Activated naive CD4-positive, alpha-beta T cell treated with anti-CD3 and anti-CD28 coated beads, Interleukin-2, amount 50 U/mL, for 72 hours (primary cell): ENCODE measurements at places on chromosomes 13 and 19.
A peak's percentile ranks its signal among the peaks of the same experiment; 100 is the strongest.

DNA sequence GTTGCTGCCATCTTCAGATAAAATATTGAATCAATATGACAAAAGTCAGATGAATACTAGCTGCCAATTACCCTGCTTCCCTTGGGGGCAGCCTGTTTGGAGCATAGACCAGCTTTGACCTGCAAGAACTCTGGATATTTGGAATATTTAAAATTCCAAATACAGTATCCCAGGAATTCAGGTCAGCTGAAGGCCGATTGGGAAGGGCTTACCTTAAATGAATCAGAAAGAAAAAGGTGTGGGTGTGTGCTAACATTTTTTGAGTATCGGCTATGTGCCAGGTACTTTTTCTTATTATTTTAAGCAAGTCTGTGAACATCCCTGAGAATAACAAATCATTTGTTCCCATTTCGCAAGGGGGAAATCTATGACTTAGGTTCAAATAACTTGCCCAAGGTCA is 1.8 kb upstream of the RUBCNL start:
- no peak for DNase-seq

DNA sequence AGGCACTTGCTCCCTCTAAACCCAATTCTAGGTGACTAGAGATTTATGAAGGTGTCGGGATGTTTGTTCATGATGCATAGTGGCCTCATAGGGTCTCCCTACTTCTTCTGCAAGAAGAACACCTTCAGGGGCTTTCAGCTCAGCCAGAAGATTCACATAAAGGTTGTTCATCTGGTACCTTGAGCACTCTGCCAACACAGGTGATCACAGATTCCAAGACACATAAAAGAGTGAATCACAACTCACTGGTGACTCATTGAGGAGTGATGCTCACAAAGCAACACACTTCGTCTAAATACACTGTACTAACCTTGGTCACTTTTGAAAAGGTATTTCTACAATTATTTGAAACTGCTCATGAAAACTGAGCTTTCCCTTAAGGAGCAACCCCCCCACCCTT is 6.8 kb upstream of the ZNF324 start:
- DNase-seq: no peak

GRCh38 chr13:65454403-65454802 is 1775.7 kb downstream of the PCDH9 start:
- DNase-seq: no peak

GRCh38 chr19:18710996-18711751 is 27.7 kb downstream of the CRTC1 start:
- no peak for DNase-seq

GRCh38 chr13:48562296-48563066 is 29.6 kb upstream of the RCBTB2 start:
- peak; percentile 67 for DNase-seq

GRCh38 chr19:49699364-49699763 is 8.4 kb downstream of the CPT1C start:
- DNase-seq: no peak

- no peak for DNase-seq
Observed at GRCh38 chr19:49103331-49104085, 10.7 kb upstream of the LIN7B start.

- DNase-seq: no peak
Observed at GRCh38 chr13:33351319-33351718, 65.8 kb upstream of the STARD13 start.

- DNase-seq: no peak
Observed at GRCh38 chr19:2524840-2525723, 49.2 kb downstream of the GADD45B start.

DNA sequence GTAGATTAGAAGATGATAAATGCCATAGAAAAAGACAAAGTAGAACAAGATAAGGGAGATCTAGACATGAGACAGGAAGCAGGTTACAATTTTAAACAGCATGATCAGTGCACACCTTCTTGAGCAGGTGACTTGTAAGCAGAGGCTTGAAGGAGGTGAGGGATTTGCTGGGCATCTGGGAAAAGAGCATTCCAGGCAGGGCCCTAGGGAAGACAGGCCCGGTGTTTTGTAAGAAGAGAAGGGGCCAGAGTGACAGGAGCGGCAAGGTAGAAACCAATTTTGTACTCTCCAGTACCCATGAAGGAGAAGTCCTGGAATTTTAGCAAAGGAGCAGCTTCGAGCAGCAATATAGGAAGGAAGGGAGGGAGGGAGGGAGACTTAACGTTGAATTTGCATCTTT is 296.5 kb downstream of the MZT1 start:
- no peak for DNase-seq

GRCh38 chr13:32840113-32840512 is 176.1 kb upstream of the KL start:
- no peak for DNase-seq

DNA sequence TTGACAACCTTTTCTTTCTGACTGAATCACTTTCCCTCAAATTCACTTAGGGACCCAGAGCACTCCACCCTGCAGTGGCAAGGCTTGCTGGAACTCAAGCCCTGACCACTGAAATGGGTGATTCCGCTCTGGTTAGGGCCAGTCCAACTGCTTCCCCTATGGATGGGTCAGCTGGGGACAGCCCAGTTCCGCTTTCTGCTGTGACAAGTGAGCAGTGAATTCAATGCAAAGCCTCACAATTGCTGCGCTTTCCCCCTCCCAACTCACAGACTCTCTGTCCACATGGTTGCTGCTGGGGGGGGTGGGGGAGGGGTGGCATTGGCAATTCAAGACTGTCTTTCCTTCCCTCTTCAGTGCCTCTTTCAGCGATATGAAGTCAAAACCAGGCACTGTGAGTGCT is 18.7 kb downstream of the CD70 start:
- no peak for DNase-seq

DNA sequence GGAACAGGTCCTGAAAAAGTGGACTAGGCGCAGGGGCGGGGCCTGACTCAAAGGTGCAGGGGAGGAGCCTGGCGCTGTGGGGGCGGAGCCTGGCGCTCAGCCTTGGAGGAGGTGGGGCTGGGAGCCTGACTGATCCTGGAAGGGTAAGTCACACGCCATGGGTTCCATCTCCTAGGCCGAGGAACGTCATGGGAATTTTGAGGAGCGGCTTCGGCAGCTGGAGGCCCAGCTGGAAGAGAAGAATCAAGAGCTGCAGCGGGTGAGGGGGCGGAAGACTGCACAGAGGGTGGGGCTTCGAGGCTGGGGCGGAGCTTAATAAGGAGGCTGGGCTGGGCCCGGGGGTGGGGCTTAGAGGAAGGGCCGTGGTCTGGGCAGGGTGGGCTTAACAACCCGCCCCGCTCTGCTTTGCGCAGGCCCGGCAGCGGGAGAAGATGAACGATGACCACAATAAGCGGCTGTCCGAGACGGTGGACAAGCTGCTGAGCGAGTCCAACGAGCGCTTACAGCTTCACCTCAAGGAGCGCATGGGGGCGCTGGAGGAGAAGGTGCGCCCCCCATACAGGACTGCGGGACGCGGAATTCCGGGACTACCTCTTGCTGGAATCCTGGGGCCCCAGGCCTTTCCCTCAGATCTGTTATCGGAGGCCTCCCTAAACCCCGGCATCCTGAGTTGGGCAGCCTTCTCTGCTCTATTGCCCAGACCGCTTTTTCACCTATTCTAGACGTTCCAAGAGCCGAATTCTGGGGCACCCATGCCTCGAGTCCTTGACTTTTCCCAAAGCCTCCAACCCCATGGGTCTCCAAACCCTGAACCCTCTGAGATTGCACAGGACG is 14.5 kb downstream of the PPFIA3 start:
- peak; percentile 71 for DNase-seq

DNA sequence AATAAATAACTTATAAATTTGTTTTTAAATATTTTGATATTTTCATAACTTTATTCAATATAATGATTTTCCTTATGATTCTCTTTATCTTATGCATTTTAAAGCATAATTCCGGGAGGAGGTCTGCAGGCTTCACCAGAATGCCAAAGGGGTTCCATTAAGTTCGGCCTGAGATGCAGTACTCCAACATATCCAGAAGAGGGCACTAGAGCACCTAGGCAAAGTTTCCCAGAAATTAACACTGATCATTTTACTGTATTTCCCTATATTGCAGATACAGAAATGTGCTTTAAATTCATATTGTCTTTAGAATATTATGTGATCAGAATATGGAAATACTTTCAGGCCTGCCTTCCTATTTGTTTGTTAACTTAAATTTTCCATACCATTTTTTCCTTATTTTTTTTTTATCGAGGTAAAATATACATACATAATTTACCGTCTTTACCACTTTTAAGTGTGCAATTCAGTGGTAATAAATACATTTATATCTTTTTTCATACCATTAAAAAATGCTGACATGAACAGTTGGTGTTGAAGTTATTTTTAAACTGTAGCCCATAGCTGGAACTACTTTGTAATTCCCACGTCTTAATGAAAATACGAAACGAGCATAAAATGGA is 58.9 kb upstream of the TM9SF2 start:
- DNase-seq: peak; percentile 67

DNA sequence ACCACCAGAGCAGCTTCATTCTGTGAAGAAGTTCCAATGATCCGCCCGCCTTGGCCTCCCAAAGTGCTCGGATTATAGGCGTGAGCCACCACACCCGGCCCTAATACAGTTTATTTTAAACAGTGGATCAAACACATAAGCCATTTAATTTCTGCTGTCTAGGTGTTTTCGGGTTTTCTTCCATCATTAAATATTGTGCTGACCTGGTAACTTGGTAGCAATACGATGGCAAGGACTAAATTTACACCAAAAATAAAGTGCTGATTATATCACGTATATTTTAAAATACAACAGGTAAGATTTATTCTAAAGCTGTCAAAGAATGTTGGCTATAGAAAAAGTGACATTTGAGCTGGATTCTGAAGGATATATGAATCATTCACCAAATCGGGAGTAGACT is 1.3 kb downstream of the MED4 start:
- no peak for DNase-seq

DNA sequence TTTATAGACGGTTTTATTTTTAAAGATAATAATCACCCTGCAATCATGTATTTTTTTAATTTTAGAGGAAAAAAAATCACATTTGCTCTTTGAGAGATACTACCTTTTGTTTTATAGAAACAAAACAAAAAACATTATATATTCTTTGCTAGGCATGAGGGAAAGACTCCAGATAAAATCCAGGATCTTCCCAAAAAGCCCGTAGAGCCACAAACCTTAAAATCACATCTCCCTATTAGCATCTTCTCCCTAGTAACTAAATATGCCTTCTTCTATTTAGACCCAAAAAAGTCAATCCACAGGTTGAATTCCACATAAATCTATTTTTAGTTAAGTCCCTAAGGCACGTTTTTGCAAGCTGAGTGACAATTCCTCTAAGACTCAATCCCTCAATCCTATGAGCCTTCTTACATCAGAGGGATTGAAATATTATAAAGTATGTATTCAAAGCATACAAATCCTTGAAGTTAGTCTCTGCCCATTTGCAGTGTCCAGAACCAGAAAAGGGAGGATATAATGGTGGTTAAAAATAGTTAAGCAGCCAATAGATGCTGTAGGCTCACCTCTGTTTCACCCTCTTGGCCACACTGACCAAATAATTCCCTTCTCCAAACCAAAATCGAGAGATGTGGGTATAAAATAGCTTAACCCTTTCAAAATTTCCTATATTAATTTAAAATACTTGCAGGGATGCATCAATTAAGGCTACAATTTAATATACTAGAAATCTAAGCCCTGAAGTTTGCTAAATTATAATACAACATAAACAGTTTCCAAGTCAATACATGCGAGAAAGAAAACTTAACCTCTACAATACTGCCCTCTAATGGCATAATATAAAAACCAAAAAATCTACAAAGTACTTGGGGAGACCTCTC is 64.0 kb downstream of the SERP2 start:
- DNase-seq: no peak

DNA sequence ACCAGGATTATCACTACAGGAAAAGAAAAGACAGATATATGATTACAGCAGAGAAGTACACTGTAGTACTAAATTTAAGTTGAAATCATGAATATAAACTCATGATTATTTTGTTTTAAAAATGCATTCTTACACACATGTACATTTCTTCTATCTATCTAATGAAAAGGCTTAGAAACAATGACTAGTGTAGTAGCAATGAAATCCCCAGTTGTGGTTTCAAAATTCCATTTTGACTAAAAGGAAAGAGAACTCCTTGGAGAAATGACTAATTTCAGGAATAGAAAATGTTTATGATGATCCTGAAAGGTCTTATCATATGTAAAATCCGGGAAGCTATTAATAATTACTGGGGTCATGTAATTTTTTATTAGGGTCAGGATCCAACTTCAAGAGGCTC is 195.0 kb upstream of the STARD13 start:
- DNase-seq: no peak

GRCh38 chr13:76803831-76804230 is 82.4 kb downstream of the KCTD12 start:
- no peak for DNase-seq

DNA sequence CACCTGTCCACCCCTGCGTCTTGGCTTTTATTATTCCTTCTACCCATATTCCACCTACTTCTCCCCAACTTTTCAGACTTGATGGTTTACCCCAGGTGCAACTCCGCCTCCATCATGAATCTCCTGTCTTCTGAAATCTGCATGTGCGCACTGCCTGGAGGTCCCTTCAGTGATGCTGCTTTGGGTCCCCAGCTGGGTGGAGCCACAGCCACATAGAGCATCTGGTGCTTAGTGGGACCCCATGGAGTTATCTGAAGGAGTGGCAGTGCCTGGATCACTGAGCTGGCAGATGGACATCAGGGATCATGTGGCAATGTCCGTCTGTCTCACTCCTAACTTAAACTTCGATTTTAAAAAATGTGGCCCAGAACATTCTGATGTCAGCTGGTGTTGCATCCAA is 13.5 kb downstream of the ZNF536 start:
- DNase-seq: no peak

GRCh38 chr19:3096267-3096901 is 2.2 kb downstream of the GNA11 start:
- DNase-seq: no peak

DNA sequence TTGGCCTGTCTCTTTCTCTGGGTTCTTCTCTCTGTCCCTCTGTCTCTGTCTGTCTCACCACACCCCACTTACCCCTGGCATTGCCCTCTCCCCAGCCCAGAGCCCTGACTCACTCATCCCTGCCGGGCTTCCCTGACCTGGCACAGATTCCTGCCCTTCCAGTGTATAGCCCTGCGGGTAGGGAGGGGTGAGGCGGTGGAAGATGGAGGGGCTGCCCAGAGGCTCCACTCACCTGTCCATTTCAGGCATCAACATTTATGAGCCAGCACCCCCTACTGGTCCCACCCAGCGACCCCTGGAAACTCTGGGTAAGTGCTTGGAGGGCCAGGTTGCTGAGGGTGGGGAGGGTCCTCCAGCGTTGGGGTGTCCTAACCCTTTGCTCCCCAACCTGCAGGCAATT is 1.0 kb downstream of the NCCRP1 start:
- no peak for DNase-seq

GRCh38 chr13:22135446-22135845 is 464.6 kb downstream of the FGF9 start:
- DNase-seq: no peak

GRCh38 chr13:20882206-20882605 is 20.3 kb downstream of the XPO4 start:
- no peak for DNase-seq

GRCh38 chr13:80214050-80214449 is 126.9 kb downstream of the SPRY2 start:
- DNase-seq: no peak
